Hindlimb muscle (tissue), 1 donor: ENCODE measurements at places on chromosomes 11 and 22. TPM values are rescaled to one million over a fixed set of nuclear protein-coding genes. Genes with fewer than 3 reads are reported as not detected.

CD81 gene
- 488 TPM for polyA plus RNA-seq

HTATIP2 gene
- polyA plus RNA-seq, result 4.0 TPM

FOXR1 gene
- not detected for polyA plus RNA-seq

DNA sequence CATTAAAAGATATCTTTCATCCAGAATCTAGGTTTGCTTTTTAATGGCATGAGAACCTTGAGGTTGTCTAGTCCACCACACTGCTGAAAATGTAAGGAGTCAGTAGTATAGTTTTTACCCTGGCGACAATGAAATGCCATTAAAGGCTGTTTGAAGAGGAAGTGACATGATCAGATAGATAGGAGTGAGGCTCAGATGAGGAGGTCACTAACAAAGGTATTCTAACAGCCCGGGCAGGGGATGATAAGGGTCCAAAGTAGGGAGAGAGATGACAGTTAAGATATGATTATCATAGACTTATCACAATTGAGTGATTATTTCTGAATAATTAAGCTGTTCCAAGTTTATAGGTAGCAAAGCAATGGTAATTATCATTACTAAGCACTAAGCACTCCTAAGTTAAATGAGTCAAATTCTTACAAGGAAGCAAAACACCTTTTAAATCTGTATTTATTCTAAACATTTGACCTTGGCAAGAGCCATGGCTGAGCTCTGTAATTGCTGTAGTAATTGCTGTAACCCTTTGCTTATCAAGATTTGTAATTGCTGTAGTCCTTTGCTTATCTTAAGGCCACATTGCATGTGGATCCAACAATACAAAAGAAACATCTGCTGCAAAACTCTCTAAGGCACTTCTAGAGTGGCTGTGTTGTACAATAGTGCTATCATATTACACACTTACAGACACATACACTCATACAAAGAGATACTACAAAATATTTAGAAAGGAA, 92.6 kb downstream of the ENTHD1 start:
- DNase-seq, result no peak

GDPD4 gene
- 0.26 TPM for polyA plus RNA-seq

DNA sequence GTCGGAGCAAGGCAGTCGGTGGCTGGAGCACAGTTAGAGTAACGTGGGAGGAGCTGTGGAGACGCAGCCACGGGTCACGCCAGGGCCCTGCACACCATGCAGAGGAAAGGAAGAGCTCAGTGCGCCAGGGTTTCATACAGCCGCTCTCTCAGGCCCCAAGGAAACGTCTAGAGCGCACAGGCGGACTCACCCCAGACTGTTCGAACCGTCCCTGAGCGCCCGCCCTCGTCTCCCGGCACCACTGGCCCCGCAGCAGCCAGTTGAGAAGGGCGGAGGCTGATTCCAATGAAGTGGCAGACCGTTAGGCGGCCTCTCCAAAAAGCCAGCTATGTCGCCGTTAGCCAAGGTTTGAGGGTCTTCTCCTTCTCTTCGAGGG, 483 bp upstream of the HYLS1 start:
- peak; percentile 39 for DNase-seq

GRCh38 chr22:37334859-37335805, 52.8 kb downstream of the CYTH4 start:
- DNase-seq, result no peak

DNA sequence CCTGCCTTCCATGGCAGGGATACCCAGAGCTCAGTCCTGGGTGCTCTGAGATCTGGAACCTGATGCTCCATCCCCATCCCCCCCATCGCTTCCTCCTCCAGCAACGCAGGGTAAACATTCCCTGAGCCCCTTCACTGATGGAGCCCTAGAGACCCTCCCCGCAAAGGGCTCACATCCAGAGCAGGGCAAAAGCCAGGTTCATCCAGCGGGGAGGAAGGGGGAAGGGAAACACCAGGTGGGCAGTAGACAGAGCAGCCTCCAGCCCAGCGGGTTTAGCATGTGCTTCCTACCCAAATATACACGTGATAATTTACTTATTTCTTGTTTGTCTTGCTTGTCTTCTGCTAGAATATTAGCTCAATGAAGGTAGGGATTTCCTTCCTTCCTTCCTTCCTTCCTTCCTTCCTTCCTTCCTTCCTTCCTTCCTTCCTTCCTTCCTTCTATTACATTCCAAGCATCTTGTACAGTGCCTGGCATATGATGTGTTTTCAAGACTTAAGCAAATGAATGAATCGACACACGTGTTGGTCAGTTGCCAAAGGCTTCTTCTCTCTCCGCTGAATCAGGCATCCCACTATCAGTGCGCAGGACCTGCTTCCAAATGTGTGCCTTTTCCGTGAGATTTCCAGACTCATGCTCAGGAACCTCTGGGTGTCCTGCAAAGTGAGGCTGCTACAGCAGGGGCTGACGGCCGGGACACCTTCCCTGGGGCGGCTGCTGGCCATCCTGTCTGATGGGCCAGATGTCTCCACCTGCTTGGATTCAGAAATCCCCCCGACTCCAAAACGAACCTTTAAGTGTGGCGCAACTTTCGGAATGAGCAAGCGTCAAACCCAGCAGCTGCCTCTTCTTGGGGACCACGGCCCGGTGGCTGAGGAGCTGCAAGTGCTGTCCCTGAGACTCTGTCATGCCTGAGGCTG, 955.1 kb downstream of the BRD1 start:
- DNase-seq, result no peak

GRCh38 chr11:126328444-126328843, 24.6 kb downstream of the DCPS start:
- no peak for DNase-seq

PATL1 gene
- polyA plus RNA-seq, result 28.7 TPM
